ENCODE measurements at places on chromosomes 5 and 9.

DNA sequence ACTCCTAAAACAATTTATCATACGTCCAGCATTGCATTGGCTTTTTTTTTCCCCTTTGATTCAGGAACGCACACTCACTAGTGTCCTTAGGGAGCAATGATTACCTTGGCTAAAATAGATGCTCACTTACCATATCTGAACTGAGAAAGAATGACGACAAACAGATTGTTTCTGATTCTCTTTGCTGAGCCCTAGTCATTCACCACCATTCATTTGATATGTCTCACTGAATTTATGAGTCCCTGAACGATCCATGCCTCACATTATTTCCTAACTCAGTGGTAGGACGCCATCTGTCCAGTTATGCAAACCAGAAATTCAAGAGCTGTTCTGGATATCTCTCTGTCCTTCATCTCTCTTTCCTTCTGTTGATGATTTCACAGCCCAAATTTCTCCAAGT lies 39.3 kb upstream of the DAB2 start:
- no peak for DNase-seq

DNA sequence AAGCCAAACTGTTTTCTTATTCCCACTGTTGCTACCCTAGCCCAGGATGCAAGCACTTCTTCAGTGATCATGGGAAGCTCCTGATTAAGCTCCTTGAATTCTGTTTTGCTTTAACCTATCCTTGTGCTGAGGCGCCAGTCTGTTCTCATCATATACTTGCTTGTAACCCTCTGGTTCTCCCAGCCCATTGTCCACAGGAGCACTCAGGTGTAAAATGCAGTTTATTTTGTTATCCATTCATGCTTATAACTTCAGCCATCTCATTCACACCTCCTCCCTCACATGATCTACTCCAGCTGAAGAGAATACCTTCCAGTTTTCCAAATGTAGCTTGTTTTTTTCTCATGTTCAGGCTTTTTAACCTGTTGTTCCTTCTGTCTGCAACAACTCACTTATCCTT lies 402.1 kb upstream of the BRINP1 start:
- DNase-seq: no peak

DNA sequence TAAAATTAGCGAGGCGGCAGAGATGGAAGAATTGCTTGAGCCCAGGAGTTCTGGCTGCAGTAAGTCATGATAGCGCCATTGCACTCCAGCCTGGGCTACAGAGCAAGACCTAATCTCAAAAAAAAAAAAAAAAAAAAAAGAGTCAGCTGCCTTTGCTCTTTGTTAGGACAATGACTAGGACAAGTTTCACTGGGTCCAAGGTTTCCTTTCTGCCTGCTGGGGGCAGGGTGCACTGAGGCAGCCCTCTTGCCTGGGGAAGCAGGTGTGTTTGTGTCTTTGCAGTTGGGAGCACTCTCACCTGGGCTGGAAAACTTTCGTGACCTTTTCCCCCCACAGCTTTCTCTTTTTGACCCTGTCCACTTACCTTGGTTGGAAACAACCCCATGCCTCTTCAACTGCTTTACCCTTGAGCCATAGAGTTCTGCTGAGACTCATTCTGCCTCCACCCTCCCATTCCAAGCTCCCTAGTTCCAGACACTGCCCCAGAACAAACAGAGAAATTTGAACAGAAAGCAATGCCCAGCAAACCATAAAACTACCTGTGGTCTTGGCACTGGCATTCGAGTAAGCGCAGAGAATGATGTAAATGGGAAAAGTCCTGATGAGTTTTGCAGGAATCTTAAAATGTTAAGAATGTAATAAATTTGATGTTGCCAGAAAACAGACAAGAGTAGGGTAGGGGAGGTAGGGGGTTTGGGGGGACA lies 17.0 kb upstream of the MYO10 start:
- no peak for DNase-seq

DNA sequence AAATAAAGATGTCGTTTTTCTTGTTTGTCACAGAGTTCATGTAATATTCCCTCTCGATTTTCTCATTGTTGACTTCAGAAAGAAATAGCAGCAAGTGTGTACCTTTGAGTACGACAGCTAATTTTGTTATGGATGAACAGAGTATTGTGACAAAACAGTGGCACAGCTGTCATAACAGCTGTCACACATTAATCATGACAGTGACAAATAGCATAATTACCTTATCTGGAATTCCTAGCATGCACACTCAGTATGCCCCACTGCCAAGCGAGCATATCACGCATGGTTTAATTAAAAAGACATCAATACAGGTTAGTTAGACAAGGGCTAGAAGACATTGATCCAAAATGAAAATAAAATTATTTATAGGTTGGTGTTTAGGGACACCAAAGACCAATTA lies 375.1 kb downstream of the SPATA31D1 start:
- no peak for DNase-seq
